ENCODE measurements at places on chromosomes 5 and 9.
A peak's percentile ranks its signal among the peaks of the same experiment; 100 is the strongest.

- no peak for DNase-seq
Observed at GRCh38 chr5:18553269-18553668, 919.0 kb downstream of the TAF11L14 start.

- peak; percentile 75 for DNase-seq
Observed at GRCh38 chr9:71795097-71795813, 26.9 kb upstream of the CEMIP2 start.

DNA sequence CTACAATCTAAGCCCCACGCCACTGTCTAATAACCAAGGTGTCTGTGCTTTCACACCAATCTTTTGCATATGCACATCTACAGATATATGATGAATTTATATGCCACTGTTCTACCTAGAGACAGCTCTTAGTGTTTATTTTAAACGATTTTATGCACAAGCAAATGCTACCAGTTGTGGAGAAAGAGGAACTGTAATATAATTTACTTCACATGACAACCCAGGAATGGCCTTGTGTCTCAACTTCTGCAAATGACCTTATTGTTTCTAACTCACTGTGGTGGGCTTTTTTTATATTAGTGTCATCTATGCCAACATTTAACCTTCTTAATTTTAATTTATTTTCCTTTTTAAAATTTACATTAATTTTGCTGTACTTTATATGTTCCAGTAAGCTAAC lies 531.1 kb upstream of the TLE4 start:
- no peak for DNase-seq

GRCh38 chr9:87179553-87180340 lies 232.4 kb upstream of the GAS1 start:
- DNase-seq: no peak

GRCh38 chr5:39948341-39948740 lies 523.6 kb upstream of the DAB2 start:
- no peak for DNase-seq

DNA sequence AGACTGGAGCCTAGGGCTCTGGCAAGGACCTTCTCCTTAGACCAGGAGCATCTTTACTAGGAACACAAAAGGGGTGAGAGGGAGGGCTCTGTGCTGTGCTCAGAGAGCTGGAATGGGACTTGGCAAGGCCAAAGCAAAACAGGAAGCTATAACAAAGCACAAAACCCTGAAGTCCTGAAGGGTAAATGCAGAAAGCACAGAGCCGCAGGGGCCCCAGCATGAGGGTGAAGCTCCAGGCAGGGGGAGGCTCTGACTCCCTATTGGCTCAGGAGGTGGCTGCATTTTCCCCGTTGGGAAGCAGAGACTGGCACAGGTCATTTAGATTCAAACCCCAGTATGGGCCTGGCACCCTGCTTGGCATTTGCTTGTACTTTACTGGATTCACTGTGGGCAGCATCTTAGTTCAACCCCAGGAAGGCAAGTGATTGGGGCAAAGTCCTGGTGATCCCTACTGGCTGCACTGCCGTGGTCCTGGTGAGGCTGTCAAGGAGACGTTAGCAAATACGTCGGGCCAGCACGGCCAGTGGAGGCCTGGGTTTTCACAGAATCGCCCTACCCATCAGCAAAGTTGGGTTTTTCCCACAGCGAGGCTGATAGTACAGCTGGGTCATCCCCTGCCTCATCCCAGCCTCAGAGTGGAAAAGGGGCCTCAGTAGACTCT lies 46.3 kb downstream of the GGTA1 start:
- no peak for DNase-seq

- DNase-seq: no peak
Observed at GRCh38 chr5:4859500-4860235, 280.5 kb upstream of the ADAMTS16 start.

DNA sequence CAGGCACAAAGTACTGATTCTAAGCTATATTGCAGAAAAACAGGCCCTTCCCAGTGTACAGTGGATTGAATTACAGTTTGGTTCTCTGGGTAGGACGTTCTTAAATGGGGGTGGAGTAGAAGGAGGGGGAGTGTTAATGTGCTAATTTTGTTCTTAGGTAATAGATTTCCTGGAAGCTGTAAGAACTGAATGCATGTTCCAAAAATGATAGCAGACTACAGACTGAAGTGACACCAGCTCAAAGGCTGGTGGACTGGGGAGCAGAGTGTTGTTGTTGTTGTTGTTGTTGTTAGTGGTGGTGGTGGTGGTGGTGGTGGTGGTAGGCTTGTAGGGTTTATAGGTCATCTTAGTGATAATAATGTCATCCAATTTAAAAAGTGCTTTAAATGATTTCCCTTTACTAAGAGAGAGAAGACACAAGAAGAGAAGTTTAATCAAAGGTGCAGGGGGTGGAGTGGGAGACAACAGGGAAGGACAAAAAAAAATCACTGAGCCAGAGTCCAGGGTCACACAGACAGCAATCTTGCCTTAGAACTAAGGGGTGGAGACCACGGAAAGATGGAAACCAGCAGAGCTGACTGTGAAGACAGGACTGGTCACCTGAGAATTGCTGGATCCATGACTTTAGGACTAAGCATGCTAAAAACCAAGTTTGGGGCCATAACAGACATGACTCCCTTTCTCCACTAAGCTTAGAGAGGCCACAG lies 27.0 kb downstream of the TTLL11 start:
- DNase-seq: no peak

- DNase-seq: no peak
Observed at GRCh38 chr9:79974806-79975422, 403.1 kb downstream of the TLE4 start.

DNA sequence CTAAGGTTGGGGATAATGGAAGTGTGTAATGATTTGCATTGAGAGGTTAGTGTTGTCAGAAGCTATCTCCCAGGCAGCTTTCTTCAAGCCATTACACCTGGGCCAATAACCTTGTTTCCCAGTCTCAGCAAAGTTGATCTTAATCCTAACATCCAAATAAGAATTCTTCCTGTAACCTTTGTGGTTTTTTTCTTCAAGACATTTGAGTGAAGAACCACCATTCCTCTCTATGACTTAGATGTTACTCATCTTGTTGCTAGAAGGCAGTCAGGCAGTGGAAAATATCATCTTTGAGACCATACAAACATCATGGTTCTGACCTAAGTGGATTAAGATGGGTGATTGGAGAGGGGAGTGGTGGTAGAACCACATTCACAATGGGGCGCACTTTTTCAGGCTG lies 103.5 kb downstream of the NDUFAF2 start:
- no peak for DNase-seq

DNA sequence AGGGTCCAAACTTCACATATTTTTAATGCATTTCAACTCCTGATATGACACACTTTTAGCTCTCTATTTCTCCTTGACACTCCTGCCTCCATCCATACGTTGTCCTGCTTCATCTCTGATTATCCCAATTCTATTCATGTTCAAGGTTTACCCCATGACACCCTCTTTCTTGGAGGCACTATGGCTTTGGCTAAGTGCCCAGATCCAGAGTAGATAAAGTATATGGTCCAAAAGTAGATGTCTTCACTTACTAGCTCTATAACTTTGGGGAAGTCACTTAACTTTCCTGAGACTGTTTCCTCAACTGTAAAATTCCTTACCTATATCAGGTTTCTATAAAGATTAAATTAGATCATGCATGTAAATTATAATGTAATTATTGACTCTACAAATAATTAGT lies 36.1 kb downstream of the SLC22A5 start:
- DNase-seq: no peak

DNA sequence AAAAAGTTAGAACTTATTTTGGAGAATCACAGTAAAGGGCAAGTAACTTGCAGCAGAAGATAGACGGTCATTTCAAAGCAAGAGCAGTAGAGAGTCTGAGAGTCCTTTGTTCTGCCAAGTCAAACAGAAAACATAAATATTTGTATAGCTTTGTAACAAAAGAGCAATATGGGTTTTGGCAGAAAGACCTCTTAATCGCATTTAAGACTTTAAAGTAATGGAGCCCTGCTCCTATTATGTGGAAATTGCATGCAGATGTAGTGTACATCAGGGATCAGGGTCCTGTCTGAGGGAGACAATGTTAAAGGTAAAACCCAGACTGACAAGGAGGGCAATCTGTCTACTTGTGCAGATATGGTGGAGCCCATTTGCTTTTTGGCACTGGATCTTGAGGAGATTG lies 87.2 kb downstream of the PGM5 start:
- no peak for DNase-seq

DNA sequence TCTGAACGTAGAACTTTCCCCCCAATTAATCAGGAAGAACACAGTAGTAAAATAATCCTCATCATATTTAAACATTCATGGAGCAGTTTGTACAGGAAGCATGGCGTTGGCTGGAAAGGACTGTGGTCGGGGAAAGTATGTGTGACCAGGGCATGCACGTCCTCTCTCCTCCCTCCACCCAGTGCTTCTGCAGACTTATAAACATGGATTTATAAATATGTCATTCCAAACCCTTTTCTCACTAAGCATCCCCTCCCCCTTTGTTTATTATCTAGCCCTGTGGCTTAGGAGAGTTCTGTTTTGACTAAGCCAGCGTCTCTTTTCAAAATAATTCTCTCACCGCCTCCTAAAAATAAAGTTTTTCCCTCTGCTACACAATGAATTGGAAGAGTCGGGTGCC lies 70.4 kb upstream of the DAP start:
- DNase-seq: no peak

- no peak for DNase-seq
Observed at GRCh38 chr5:56658972-56659371, 156.4 kb upstream of the MAP3K1 start.

DNA sequence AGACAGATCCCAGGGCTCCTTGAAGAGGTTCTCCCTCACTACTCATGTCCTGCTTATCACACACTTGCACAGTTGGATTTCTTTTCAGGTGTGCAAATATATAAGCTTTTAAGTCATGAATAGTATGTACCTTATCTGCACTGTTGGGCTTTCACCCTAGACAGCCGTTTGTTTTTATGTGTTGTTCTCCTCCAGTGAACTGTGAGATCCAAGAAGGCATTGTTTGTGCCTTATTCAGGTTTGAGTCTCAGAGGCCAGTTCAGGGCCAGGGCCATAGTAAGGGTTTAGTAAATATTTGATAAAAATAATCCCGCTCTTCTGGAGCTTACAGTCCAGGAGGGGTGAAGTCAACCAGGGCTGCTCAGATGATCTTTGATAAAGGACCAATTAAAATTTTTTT lies 480.0 kb downstream of the TMEM38B start:
- DNase-seq: no peak

GRCh38 chr5:154444556-154445421 lies 1.0 kb upstream of the SAP30L start:
- no peak for DNase-seq

DNA sequence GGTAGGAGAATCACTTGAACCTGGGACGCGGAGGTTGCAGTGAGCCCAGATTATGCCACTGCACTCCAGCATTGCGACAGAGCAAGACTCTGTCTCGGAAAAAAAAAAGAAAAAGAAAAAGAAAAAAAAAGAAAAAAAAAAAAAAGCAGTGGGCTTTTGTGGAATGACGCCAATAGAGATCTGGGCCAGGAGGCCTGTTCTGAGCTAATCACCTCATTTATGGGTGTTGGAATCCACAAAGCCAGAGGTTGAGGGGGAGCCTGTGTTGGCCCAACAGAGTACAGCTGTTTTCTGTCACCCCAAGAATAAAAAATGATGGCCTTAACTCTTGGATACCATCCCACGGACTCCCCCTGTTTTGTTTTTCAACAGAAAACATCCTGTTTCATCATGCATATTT lies 18.5 kb downstream of the OSTF1 start:
- no peak for DNase-seq

DNA sequence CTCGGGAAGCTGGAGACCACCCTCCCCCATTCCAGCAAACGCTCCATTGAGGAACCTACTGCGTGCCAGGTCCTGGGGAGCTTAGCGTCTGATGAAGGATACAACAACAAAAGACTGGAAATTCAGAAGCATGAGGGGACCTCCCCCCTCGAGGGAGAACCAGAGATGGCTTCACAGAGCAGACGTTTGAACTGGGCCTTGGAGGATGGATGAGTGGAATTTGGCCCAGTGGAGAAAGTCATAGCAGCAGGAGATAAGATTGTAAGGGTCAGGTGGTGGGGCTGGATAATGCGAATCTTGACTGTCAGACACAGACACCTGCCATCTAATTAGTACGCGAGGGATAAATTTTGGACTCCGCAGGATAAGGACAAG lies 1.2 kb upstream of the SLC25A51 start:
- DNase-seq: no peak

DNA sequence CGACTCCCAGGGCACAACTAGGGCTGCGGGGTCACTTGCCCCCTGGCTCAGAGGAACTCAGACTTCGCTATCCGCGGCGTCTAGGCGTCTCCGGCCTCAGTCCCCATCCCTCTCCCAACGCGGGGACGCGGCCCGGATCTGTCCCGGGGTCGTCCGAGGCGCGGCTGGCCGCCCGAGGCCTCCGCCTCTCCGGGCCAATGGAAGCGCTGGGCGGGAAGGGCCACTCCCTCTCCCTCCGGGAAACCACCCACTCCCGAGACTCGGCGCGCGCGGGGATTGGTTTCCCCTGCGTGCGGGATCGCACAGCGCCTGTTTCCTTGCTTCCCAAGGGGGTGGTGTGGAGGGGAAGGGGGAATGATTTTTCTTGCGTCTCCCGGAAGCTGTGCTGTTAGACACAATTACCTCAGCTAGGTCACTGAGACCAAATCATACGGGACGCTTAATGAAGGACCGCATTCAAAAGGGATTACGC lies 38.3 kb downstream of the NR2F1 start:
- no peak for DNase-seq

- DNase-seq: no peak
Observed at GRCh38 chr5:83364312-83365299, 106.9 kb upstream of the VCAN start.

DNA sequence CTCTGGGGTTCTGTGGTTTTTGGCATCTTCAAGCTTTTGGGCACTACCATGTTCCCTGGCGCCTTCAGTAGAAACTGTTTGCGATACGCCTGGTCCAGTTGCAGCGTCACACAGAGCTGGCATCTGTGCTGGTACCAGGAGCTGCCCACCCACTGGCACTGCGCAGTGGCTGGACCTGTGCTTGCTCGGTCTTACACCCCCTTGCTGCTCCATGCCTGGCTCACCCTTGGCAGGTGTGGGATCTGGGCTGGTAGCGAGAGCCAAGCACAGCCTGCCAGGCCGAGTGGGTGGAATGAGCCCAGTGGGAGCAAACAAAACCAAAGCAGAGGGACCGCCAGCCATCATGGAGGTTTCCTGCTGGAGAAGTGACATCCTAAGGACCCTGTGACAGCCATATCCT lies 170.2 kb upstream of the IRX2 start:
- DNase-seq: no peak

Measured in CD4-positive, alpha-beta T cell treated with Interleukin-4 for 4 hours (primary cell).